ENCODE measurements at places on chromosomes 3 and 15. TPM values are rescaled to one million over a fixed set of nuclear protein-coding genes. Genes with fewer than 3 reads are reported as not detected.
A peak's percentile ranks its signal among the peaks of the same experiment; 100 is the strongest.

- DNase-seq = peak; percentile 57
- H3K4me3 ChIP-seq = peak within 1 kb of the TSS; percentile 84
- peaks cover 3% of the 10 kb centered on the region for H3K4me1 ChIP-seq
These were observed at the start of gene TNFAIP8L3 for GRCh38 chr15:51094606-51095569. TSS of gene TNFAIP8L3 (minus strand) at chr15:51094906. CDS start at chr15:51094595, 311 bp downstream.

Gene FRMD5
- total RNA-seq = 12.6 TPM

GRCh38 chr3:61417352-61417751 lies 144.0 kb upstream of the PTPRG start:
- H3K4me3 ChIP-seq = no peak overlapping the region
- no peak for DNase-seq
- H3K4me1 ChIP-seq = no peaks in the 10 kb centered on the region
- H3K27me3 ChIP-seq = no peaks in the 10 kb centered on the region
- H3K27ac ChIP-seq = no peak overlapping the region

GRCh38 chr3:72659188-72659587 lies 189.1 kb downstream of the SHQ1 start:
- H3K4me1 ChIP-seq = no peaks in the 10 kb centered on the region
- no peak overlapping the region for H3K4me3 ChIP-seq
- no peaks in the 10 kb centered on the region for H3K27me3 ChIP-seq
- H3K27ac ChIP-seq = no peak overlapping the region
- no peaks in the 10 kb centered on the region for H3K36me3 ChIP-seq

DNA sequence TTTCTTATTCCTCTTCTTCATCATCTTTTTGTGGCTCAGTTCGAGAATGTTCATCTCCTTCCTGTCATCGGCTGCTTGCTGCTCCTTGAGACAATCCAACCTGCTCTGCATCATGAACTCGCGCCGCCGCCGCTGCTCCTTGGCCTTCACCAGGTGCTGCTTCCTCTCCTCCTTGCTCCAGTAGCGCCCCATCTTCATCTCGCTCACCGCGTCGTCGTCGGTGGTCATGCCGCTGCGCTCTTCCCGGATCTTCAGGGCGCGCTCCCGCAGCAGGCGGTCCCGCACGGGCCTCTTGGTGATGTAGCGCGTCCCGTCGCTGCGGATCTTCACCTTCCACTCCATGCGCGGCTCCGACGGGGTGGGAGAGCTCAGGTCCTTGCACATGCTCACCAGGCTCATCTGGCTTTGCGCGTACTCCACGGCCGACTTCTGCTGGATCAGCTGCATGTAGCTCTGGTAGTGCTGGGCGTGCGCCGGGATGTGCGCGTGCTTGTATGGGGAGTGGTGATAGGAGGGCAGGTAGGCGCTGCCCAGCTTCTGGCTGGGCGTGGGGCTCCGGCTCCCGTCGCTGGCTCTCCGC lies 241.2 kb downstream of the PDZRN3 start:
- no peak overlapping the region for H3K4me3 ChIP-seq
- no peaks in the 10 kb centered on the region for H3K27me3 ChIP-seq
- no peak overlapping the region for H3K27ac ChIP-seq
- H3K36me3 ChIP-seq = peaks cover 22% of the 10 kb centered on the region

Gene PROS1
- total RNA-seq = 2.5 TPM

DNA sequence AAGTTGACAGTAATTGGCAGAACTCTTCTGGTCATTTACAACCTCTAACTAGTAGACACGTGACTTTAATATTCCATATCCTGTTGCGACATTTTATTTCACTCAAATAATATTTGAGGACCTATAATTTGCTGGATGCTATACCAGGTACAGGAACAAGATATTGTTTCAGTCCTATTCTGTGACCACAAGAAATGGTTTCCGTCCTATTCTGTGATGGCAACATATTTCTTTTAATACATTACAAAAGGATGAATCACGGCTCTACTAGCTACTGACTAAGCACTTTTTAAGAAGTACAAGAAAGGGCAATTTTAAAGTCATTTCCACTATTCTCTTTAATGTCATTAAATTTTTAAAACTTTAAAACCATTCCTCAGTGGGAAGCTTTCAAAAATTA lies 400.2 kb downstream of the CNTN3 start:
- no peak for DNase-seq
- no peaks in the 10 kb centered on the region for H3K36me3 ChIP-seq
- no peaks in the 10 kb centered on the region for H3K4me1 ChIP-seq
- H3K27ac ChIP-seq = no peak overlapping the region
- H3K27me3 ChIP-seq = no peaks in the 10 kb centered on the region
- no peak overlapping the region for H3K4me3 ChIP-seq

- no peak overlapping the region for H3K27ac ChIP-seq
- no peak for DNase-seq
- no peaks in the 10 kb centered on the region for H3K4me1 ChIP-seq
- H3K36me3 ChIP-seq = no peaks in the 10 kb centered on the region
These were observed 155.5 kb upstream of the TNIK start for GRCh38 chr3:171615686-171616085.

DNA sequence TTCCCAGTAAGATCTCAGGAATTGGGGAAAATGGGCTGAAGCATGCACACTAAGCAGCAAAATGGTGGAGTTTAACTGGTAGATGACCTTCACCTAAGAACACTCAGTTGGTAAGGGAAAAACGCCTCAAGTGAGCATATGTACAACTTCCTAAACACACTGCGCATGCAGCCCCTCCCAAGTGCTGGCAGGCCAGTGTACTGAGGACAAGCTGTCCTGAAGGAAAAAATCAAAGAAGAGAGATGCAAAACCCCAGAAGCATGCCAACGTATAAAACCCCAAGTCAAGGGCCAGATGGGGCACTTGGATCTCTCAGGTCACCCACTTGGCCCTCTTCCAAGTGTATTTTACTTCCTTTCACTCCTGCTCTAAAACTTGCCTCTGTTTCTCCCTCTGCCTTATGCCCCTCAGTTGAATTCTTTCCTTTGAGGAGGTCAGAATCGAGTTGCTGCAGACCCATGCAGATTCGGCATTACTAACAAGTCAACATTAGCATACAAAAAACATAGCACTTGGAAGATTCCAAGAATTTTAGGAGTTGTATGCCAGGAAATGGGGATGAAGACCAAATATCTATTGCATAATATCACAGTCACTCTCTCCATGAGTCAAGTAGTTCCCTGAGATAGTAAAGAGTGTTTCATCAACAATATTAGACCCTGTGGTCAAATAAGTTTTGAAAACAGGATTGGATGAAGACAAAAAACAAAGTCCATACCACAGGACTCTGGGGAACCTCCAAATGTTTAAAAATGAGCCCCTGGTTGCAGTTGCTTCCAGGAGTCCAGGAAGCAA lies 10.8 kb upstream of the FYCO1 start:
- no peak for DNase-seq
- no peaks in the 10 kb centered on the region for H3K27me3 ChIP-seq
- H3K27ac ChIP-seq = no peak overlapping the region
- H3K4me1 ChIP-seq = no peaks in the 10 kb centered on the region
- no peaks in the 10 kb centered on the region for H3K36me3 ChIP-seq

Gene FBXL22
- 0.54 TPM for total RNA-seq

Gene BOC
- total RNA-seq = 6.0 TPM

Gene CAMKV
- 67.9 TPM for total RNA-seq

Gene ILDR1
- total RNA-seq = 1.6 TPM

Gene CIP2A
- total RNA-seq = 38.0 TPM

Gene CADM2
- total RNA-seq = 20.2 TPM

GRCh38 chr15:62879770-62880169 lies 162.8 kb upstream of the TPM1 start:
- no peak overlapping the region for H3K27ac ChIP-seq
- H3K4me1 ChIP-seq = peaks cover 6% of the 10 kb centered on the region
- H3K36me3 ChIP-seq = no peaks in the 10 kb centered on the region
- no peaks in the 10 kb centered on the region for H3K27me3 ChIP-seq
- no peak overlapping the region for H3K4me3 ChIP-seq

Gene SEMA3G
- 1.5 TPM for total RNA-seq

DNA sequence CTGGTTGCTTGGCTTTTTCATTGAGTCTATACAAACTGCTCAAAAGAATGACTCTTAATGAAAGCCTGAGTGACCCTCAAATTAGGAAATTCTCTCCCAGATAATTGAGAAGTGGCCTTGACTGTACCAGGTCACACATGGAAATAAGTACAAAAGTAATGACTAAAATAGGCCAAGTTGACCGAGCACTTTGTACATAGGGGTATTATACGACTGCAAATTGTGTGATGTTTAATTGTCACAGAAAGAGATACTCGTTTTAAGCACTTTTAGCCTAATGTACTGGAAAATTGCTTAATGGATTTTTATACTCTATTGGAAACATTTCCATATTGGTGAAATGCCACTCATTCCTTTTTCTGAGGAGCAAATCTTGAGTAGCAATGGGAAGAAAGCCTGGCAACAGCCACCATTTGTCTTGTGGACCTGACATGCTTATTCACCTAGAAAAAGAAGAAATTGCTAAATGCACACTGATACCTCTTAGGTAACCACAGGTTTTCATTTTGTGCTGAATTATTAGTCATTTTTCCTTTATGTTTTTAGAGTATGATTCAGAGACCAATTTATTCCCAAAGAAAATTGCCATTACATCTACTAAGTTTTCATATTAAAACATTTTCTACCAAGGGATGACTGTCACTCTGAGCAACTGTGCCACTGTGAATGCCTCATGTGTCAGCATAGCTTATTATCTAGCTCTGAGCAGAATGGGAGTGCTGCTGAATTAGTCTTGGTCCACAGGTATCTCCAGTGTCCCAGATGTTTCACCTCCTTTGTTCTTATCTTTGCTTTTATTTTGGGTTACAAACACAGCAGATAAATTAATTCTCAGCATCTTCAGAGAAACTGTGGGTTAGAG lies 8.9 kb upstream of the PXK start:
- no peaks in the 10 kb centered on the region for H3K4me1 ChIP-seq
- H3K27ac ChIP-seq = no peak overlapping the region
- no peak overlapping the region for H3K4me3 ChIP-seq

- no peaks in the 10 kb centered on the region for H3K27me3 ChIP-seq
- H3K4me3 ChIP-seq = no peak overlapping the region
- no peaks in the 10 kb centered on the region for H3K36me3 ChIP-seq
- DNase-seq = no peak
- peaks cover 6% of the 10 kb centered on the region for H3K4me1 ChIP-seq
These were observed 1038.5 kb upstream of the NR2F2 start for GRCh38 chr15:95291898-95292472.

Gene ROPN1
- not detected for total RNA-seq

Data from H1 (cell line).